ENCODE measurements at places on chromosomes 7 and 10. TPM values are rescaled to one million over a fixed set of nuclear protein-coding genes. Genes with fewer than 3 reads are reported as not detected.
A peak's percentile ranks its signal among the peaks of the same experiment; 100 is the strongest.

DNA sequence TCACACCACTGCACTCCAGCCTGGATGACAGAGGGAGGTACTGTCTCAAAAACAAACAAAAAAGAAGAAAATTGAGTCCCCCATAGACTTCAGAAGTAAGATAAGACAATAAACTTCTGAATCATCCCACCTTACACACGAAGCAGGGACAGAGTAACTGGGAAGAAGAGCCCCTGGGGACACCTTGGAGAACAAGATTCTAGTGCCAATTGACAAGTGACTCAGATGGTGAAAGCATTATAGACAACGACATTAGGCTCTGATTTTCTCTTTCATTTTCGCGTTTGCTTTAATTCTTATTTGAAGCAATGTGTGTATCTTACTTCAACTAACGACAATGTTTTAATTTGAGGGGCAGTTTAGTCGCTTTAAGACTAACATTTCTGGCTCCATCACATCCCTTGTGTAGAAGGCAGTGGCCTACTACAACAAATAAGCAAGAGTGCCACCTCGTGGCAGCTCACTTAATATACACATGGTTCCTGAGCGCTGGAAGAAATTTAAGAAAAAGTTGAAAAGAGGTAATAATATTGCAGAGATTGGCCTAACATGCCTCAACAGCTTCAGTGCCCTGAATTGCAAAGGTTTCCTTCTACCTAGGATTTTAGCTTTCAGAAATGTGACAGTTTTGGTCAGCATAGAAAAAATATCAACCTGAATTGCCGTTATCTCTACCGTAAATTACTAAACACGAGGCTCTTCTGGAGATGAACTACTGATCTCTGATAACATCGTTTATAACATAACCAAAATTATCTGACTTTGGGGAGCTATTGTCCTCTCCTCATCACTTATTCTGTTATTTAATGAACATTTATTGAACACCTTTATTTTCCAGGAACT, 36.7 kb downstream of the ASNS start:
- DNase-seq: peak; percentile 51

EEPD1 gene
- total RNA-seq: 20.7 TPM

DNA sequence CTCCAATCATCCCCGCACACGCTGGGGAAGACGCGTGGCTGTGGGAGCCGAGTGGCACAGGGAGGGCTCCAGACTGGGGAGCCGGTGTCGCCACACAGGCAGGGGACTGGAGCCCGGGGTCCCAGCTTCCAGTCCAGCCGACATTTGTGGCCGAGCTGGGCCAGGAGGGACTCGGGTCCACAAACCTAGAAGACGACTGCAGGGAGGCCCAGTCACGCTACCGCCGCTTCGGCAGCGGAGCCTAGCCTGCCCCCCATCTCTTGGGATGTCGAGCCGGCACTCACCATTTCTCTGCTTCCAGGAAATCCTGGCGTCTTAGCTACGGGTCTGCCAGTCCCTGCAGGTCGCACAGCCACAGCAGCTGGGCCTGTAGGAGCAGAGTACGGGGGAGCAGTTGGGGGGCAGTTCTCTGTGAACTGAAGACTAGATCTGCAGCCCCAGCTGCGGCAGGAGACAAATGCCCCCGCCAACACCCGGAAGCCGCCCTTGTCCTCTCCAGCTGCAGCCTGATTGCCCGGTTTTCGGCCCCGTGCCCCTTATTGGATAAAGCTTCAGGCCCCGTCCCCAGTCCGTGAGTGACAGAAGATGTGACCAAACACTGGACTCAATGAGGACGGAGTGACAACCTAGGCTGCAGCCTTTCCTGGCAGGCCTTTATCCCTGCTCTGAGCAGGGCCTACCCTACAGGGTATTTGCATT, 270.7 kb downstream of the ZNF33B start:
- no peak for DNase-seq

GRCh38 chr10:125011171-125011925, 69.4 kb downstream of the ZRANB1 start:
- DNase-seq: no peak

DNA sequence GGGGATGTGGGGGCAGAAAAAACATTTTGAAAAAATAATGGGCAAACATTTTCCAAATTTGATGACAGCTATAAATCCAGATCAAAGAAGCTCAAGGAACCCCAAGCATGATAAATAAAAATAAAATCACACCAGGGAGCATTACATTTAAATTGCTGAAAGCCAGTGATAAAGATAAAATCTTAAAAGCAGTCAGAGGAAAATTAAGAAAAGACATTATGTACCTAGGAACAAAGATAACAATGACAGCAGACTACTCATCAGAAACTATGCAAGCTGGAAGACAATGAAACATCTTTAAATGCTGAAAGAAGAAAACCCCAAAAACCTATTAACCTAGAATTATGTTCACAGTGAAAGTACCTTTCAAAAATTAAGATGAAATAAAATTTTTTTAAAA, 23.3 kb downstream of the NEUROG3 start:
- no peak for DNase-seq

MCM7 gene
- total RNA-seq: 111 TPM

GRCh38 chr10:78381107-78381506, 347.4 kb downstream of the RPS24 start:
- no peak for DNase-seq

C10orf143 gene
- 5.0 TPM for total RNA-seq

DNA sequence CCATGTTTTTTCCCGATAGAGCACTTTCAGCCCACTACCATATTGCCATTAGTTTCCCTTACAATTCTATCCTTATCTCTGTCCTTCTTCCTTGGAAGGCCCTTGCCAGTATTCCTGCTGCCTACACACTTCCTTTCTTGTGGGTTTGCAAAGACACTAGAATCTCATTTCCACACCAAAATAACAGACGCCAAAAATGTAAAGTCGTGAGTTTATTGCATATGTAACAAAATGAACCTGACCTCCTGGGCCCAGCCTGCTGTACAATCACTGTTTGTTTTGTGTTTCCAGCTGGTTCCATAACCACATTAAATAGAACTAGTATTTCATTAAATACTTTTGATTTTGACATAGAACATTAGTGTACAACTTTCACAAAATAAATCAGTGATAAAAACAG, 116.7 kb downstream of the SMURF1 start:
- DNase-seq: no peak

DNA sequence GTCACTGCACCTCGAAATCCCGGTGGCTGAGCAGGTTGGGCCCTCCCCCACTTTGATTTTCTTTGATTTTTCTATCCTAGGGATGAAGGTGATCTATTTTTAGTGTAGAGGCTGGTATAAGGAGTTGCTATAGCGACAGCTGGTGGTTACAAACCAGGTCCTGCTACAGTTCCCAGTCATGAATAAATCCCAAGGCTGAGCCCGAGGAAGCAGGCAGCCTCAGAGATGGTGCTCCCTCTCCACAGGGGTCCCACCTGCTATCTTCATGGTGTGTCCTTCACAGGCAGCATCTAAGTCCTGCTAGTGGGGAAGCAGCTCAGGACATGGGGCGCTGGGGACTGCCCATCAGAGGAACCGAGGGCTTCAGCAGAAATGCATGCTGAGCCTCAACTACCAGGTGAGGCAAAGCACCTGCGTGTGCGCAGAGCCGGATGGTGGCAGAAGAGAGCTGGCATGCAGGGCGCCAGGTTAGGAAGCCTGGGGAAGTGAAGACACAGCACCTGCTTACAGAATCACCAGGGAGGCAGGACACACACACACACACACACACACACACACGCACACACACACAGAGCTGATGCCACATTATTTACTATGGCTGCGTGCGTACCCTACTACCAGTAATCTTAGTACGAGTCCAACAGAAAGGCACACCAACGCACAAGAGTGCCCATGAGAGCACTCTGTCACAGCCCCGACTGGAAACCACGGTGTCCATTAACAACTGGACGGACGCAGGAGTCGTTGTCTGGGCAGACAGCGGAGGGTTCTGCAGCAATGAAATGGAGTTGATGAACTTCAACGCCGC, 150.9 kb downstream of the PRKAG2 start:
- DNase-seq: no peak

- DNase-seq: no peak
Measured at GRCh38 chr10:100728928-100729861, 16.2 kb upstream of the PAX2 start.

HKDC1 gene
- 1.7 TPM for total RNA-seq

DNA sequence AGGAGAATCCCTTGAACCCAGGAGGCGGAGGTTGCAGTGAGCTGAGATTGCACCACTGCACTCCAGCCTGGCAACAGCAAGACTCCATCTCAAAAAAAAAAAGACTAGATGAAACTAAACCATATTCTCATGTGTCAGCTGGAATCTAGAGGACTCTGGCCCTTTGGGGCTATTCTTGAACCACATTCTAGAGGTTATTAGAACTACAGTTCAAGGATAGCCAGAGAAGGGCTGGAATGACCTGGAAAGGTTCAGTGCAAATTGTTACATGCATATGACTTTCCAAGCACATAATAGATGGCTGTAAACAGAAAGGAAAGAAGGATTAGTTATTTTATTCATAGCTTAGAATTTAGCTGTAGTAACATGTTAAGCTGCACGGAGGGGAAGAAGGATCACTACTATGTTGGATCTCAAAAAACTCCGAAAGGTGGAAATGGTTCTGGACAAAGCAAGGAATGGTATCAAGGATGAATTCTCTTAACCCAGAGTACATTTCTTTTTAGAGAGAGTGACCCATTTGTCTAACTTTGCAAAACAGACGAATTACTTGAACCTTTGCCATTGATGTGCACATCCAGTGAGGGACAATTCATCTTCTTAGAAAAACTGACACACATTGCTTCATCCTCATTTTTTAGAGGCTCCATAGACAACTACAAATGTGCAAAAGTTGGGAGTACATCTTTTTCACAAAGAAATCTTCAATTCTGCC, 124.0 kb upstream of the SAMD8 start:
- no peak for DNase-seq

- no peak for DNase-seq
Measured at GRCh38 chr10:70950037-70950436, 61.7 kb upstream of the PCBD1 start.

DNA sequence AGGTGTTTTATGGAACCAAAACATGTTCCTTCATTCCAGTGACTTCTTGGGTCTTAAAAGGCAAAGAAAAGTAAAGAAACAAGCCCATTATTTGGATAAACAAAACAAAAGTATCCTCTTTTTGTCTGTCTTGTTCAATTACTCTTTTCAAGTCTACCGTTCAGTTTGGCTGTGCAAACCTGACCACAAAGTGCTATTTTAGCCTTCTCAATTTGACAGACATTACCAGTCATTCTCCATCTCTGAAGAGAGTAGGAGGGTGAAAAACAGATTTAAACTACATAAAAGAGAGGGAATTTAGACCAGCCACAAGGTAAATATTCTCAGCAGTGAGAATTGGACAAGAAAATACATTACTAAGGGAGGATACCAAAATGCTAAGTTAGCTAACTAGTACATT, 145.2 kb downstream of the GRM3 start:
- DNase-seq: no peak

DNA sequence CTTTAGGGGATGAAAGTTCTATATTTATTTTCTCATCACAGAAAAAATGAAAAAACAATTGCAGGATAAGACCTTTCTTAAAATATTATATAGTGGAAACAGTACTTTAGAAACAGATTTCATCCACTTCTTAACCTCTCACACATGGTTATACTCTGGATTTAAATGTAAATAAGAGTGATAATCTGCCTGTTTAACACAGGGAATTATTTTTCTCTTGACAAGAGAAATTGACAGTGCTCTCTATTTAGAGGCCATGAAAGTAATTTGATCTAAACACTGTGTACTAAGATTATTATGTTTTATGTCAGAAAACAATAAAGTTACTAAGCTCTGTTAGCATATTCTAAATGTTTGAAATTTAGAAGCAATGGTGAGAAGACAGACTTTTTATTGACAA, 88.4 kb downstream of the PHF14 start:
- DNase-seq: no peak

GRCh38 chr10:86936661-86937501, 20.5 kb downstream of the MMRN2 start:
- DNase-seq: no peak

GRCh38 chr7:82965088-82966036, 197.3 kb downstream of the PCLO start:
- no peak for DNase-seq

GRCh38 chr10:106551501-106552062, 612.9 kb downstream of the SORCS1 start:
- no peak for DNase-seq

SLC18A3 gene
- not detected for total RNA-seq

GRCh38 chr7:464454-465401, 54.9 kb downstream of the PDGFA start:
- no peak for DNase-seq

DNA sequence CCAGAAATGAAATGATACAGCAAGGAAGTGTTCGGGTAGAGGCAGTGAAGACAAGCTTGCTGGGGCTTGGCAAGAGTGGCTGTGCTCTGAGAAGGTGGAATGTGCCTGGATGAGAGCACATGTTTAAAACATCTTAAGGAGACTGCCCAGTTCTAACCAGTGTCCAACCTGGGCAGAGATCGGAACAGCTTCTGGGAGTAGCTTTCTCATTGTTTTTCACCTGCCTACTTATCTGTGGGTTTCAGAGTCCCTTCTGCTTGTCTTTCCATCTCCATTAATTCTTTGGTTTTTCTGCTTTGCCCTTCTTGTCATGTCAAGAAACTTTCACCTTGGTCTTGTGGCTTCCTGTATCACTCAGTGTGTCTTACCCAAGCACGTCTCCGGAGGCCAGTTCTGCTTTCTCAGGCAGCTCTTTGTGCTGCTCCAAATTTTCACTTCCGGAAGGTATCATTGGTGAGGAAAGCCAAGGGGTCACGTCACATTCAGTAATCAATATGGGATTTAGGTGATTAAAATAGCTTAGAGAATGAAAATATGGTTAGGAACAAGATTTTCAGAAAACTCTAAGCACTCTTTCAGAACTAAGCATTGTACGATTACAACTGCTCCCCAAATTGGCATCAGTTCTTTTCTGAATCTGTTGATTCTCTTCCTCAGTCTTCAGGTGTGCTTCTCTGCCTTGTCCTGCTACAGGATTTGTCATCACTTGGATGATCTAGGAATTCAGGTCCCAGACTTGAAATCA, 5.5 kb upstream of the LAMB4 start:
- no peak for DNase-seq

GRCh38 chr7:130386876-130387275, 6.6 kb downstream of the CPA1 start:
- DNase-seq: no peak

DNA sequence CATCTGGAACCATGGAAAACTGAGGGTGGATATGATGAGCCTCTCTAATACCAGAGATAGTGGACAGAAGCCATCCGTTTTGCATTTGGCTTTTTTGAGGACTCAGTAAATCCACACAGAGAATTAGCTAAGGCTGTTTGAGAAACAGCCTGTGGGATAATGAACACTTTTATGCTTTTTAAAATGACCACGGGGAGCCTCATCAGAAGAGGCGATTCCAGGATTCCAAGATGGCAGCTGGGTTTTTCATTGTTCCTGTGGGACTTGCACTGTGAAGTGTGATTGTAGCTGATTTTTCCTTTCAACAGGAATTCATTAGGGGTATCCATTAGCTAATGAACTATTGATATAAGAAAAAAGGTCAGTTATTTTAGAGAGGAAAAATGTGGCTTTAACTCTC, 353.2 kb downstream of the AUTS2 start:
- DNase-seq: no peak

- no peak for DNase-seq
Measured at GRCh38 chr7:46153583-46153950, 232.5 kb upstream of the IGFBP3 start.
